Spinal cord (tissue), 10 donors: ENCODE measurements at places on chromosomes 4 and X. TPM values are rescaled to one million over a fixed set of nuclear protein-coding genes. Genes with fewer than 3 reads are reported as not detected.

Gene PHF8
- total RNA-seq = 19.8 TPM

Gene ANOS1
- total RNA-seq = 36.9 TPM

Gene ETDB
- not detected for total RNA-seq

Gene CSAG3
- not detected for total RNA-seq

Gene NEUROG2
- 1.0 TPM for total RNA-seq

DNA sequence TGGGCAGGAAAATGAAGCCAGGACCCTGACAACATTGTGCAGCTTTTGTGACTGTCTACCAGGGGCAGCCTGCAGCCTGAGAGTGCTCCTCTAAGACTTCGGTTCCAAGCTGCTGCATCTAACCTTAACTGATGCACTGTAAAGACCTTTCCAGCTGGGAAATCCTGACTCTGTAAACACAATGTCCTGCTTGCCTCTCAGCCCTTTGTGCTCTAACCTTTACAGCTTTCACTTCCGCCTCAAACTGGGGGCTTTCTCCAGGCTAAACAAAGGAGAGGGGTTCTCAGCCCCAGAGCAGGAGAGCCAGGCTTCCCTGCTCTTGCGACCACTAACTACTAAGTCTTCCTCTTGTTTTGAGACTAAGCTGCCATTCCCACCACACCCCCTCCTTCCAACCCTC is 19.3 kb upstream of the RASL11B start:
- DNase-seq = no peak

DNA sequence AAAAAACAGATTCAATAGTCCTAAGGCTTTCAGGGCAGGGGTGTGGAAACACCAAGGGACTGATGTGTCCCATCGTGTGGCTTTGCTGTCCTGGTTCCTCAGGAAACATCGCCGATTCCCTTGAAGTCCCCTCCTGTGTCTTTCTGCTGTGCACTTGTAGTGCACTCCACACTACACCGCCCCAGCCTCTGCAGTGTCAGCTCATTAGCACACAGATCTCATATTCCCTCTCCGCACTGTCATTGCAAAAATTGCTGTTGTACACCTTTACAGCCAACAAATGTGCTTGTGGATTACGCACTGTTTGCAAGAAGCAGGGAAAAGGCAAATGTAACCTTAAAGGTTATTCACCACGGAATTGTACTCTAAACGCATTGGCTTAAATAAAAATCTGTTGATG is 5.3 kb downstream of the GRIA3 start:
- no peak for DNase-seq

DNA sequence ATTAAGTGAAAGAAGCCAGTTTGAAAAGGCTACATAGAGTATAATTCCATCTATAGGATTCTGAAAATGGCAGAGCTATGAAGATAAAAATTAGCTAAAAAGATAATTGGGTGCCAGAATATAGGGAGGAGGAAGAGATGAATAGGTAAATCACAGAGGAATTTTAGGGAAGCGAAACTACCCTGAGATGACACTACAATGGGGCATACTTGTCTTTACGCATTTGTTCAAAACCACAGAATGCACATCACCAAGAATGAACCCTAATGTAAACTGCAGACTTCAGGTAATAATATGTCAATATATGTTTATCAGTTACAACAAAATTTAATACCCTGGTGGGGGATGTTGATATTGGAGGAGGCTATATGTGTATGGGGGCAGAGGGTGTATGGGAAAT is 1342.9 kb downstream of the ADGRL3 start:
- DNase-seq = no peak

GRCh38 chr4:76364763-76365162 is 56.2 kb downstream of the CCDC158 start:
- no peak for DNase-seq

DNA sequence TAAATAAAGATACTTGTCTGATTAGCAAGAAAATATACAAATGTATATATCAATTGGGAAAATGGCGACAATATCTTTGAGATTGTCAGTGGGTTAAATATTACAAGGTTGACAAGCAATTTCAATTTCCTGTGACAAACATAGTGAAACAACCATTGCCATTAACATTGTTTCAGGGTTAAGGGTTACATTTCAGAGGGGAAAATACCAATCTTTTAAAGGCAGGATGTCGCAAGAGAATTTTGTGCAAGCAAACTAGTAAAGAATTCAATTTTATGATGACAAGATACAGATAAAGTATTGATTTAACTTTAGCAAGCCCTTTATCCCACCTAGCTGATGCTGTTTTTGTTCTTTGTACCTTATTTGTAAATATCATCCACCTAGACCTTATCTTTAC is 305.8 kb upstream of the GRIA3 start:
- DNase-seq = no peak

DNA sequence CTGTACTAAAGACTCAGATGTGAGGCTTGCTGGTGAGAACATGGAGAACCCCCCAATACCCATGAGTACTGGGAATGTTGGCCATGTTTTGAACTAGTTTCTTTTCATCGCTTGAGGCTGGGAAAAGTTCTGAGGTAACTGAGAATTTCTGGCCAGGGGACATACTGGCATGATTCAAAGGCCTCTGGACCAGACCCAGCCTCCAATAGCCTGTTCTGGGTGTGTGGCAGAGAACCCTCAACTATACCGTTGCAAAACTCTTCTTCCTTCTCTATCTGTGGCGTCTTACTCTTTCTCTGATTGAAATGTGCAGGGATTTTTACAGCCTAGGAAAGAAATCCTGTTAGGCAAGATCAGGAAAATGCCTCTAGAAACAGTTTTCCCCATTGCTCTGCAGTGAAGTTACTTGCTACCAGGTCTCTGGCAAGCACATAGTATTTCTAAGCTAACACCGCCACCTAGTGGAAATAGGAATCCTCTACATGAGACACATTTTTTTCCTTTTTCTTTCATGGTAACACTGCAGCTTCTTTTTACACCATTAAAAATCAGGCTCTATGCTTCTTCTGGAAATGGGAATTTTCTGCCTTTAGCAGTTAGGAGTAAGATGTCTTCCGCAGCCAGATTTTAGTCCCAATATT is 170.7 kb upstream of the ZCCHC13 start:
- peak; percentile 33 for DNase-seq

- DNase-seq = no peak
Measured at GRCh38 chrX:148788449-148788848, 288.0 kb downstream of the AFF2 start.

DNA sequence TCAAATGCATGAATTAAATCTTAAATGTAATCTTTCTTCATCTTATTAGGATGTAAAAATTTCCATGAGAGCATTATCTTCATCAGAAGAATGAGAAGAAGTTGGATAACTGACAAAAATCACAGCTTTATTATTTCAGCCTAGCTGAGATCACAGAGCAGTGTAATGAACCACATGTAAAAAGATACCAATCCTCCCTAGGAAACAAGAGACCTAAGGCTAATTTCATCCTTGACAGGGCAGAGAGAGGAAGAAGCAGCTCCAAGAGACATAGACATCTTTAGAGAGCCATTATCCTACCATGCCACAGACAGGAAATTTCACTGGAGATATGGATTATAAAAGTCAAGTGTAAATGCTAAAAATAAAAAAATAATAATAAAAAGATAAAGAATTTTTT is 40.9 kb upstream of the IL15 start:
- no peak for DNase-seq

DNA sequence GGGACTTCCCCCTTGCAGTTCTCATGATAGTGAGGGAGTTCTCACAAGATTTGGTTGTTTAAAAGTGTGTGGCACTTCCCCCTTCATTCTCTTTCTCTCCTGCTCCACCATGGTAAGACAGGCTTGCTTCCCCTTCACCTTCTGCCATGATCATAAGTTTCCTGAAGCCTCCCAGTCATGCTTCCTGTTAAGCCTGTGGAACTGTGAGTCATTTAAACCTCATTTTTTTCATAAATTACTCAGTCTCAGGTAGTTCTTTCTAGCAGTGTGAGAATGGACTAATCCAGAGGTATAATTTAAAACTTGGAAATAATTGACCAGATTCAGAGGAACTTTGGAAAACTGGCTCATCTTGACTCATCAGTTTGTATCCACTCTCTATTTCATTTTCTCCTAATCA is 129.0 kb downstream of the TMEM47 start:
- no peak for DNase-seq

DNA sequence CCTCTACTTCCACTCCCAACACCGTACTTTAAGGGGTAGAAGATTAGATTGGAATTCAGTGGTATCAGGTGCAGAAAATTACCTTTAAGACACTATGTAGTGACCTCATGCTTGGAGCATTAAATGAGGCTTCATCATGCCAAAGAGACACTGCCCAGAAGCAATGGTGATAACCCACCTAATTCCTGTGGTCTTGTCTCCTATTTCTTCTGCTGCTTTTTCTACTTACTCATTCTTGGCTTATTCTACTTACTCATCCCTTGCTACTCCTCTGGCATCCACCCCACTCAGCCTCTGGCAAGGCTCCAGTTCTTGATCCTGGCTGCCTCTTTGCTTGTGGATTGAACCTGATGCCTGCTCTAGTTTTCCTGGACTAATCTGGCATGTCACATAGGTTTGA is 62.3 kb upstream of the ADAMTS3 start:
- peak; percentile 8 for DNase-seq

DNA sequence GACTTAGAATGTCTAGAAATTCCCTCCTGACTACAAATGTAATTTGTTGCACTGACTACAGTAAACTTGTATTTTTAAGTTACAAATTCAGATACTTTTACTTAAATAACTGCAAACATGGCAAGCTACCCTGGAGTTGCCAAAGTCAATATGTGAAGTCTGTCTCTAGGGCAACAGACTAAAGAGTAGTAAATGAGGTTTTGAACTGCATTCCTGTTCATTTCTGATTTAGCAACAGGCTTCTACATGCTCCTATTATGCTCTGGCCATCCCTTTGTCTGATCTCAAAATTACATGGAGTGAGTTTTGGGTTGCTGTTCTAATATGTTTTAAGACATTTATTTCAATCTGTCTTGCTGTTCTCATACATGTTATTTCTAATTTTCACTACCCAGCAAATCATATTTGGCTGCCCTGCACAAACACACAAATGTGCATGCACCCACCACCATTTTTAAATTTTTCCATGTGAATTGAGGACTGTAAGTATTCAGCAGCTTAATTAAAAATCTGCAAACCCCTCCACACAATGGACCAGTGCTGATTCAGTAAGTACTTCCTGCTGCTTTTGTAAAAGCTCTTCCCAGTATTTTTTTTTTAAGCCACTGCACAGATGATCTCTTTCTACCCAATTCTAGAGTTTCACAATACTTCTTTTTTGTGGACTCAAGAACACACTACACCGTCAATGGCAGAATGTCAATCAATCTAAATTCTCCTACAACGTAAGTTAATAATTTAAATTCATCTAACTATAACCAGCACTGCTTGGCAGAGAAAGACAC is 26.7 kb downstream of the SH3RF1 start:
- no peak for DNase-seq

- no peak for DNase-seq
Measured at GRCh38 chrX:129706400-129707072, 32.2 kb upstream of the XPNPEP2 start.

DNA sequence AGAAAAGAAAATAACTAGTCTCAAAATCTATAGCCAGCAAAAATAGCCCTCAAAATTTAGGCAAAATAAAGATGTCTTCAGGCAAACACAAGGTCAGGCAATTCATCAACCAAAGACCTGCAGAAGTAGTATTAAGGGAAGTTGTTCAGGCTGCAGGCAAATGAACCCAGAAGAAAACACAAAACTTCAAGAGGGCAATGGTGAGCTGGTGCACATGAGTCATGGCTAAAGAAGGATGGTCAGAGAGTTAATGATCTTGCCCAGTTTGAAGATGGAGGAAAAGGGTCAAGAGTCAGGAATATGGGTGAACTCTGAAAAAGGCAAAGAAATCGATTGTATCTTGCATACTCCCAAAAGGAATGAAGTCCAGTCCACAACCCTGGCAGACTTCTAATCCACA is 83.1 kb upstream of the FAT4 start:
- DNase-seq = no peak

DNA sequence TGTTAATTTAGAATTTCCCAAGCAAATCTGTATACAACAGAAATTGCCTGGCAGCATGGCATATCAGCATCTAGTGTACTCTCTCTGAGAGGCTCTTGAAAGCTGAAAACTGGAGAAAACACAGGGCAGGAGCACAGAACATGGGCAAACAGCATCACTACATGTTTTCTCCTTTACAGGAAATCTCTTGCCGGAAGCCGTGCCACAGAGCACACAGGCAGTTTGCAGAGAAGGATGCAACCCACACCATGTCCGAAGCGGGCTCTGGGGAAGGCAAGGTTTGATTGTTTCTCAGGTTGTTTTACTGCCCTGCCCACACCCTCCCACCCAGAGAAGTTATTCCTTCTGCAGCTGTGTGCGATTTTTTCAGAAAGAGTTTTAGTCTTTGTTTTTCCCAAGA is 41.1 kb upstream of the FAM9C start:
- DNase-seq = no peak

DNA sequence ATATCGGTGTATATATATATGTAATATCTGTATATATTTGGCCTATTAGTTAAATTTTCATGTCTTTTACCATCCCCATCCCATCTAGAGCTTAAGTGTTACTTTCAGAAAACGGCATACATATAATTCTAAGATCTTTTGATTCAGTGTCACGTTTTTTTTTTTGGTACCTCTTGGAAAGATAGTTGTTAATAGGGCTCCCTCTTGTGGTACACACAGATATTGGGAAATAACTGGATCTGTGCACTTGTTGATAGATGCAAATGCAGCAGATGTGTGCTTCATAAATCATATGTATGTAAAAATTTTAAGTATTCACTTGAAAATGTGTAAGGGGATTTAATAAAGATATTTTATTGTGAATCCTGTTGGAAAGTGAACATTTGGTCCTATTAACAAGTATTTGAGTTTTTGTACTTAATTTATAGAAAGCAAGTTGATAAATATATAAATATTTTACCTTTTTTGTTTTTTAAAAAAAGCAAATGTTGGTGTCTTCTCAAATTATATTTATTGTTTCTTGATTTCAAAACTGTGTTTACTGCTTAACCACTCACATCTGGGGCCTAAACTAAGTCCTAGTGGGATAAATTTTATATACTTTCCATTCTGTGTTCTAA is 74.7 kb downstream of the PAQR3 start:
- peak; percentile 71 for DNase-seq

- DNase-seq = no peak
Measured at GRCh38 chrX:40068048-40068447, 29.7 kb downstream of the BCOR start.

DNA sequence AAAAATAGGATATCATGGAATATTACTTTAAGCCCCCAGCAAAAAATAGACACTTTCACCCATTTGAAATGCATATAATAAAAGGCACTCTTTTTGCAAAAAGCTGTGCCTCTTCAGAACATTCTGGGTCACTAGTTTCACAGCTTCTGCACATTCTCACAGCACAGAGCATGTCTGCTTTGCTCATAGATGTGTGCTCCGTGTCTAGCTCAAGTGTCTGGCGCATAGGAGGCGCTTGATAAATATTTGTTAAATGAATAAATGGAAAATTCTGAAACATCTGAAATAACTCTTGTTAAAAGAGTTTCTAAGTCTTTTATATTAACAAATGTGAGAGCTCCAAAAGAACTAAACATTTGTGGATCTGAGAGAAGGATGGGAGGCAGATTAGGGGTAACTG is 275.2 kb downstream of the PTTG2 start:
- no peak for DNase-seq
